ENCODE measurements at places on chromosomes 1 and 21.

DNA sequence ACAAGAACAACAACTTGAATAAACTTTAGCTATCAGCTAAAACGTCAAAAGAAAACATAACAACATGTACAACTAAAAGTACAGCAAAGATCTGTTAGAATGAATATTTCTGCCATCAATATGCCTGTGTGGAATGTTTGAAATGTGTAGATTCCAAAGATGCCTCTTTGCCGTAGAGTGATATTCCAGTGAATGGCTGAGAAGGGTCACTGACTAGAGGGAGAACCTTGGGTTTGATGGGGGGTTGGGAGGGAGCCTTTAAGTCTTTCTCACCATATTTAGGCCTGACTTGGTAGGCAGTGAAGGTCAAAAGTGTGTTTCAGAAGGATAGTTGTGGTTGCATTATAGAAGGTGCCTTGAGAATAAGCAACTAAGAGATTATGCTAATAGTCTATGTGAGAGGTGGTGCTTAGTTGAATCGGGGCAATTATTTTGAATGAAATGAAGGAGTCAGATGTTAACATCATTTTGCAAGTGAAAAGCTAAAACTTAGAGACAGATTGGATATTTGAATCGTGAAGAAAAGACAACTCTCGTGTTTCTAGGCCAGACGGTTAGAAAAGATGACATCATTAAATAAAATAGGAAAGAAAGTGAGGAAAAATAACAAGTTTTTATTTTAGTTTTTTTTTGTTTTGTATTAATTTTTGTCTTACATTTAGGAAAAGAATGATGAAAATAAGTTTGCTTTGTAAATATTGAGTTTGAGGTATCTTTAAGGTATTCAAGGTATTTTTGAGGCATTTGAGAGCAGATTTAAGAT, 53.8 kb downstream of the PLA2G4A start:
- no peak for DNase-seq

DNA sequence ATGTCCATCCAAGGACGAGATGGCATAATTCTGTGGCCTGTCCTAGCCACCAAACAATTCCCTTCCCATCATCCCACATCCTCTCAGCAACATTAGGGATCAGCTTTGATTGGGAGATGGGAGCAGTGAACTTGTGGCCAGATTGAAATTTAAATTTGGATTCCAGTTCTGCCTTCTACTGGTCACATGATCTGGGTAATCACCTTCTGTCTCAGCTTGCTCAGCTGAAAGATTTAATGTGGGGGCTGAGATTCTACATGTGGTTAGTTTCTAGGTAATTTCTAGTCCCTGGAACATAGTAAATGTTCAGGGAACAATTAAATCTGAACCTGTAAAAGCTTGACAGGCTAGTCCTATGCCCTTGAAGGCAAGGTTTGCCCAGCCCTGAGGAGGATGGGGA, 3.2 kb downstream of the MYOCOS start:
- no peak for DNase-seq

DNA sequence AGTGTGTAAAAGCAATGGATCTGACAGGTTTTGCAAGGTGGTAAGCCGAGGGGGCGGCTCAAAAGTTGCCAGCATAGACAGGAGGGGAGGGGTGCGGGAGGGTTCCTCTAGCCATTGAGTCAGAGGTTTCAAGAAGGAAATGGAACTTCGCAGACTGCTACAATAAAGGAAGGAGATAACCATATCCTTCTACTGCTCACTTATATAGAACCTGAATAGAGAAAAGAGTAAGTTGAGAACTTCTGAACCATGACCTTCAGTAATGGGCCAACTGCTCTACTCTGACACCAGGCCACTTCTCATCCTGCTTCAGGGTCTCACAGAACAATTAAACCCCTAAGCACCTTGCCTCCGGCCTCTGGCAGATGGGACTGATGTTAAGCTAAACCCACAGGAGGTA, 26.3 kb upstream of the BCAR3 start:
- no peak for DNase-seq

DNA sequence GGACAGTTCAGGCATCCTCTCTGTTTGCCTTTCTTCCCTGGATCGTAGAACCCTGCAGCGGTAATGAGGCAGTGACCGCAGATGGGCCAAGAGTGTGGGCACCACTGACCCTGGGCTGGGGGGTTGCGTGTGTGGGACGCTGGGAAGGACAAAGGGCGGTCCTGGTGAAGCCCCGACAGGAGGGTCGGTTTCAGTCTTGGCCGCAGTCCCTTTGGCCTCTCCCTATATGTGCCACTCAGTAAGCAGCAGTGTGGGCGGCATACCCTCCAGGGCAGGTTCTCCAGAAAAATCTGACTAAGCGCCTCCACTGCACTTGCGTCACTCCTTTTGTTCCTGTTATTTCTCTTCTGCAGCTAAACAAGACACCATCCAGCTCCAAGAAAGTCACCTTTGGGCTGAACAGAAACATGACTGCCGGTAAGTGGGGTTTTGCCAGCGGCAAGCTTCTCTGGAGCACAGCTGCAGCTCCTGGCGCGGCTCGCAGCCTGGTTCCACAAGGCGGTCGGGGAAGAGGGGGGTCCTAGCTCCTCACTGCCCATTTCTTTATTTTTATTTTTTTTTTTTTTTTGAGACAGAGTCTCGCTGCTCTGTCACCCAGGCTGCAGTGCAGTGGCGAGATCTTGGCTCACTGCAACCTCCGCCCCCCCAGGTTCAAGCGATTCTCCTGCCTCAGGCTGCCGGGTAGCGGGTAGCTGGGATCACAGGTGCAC, 27.7 kb upstream of the PDXK start:
- no peak for DNase-seq

DNA sequence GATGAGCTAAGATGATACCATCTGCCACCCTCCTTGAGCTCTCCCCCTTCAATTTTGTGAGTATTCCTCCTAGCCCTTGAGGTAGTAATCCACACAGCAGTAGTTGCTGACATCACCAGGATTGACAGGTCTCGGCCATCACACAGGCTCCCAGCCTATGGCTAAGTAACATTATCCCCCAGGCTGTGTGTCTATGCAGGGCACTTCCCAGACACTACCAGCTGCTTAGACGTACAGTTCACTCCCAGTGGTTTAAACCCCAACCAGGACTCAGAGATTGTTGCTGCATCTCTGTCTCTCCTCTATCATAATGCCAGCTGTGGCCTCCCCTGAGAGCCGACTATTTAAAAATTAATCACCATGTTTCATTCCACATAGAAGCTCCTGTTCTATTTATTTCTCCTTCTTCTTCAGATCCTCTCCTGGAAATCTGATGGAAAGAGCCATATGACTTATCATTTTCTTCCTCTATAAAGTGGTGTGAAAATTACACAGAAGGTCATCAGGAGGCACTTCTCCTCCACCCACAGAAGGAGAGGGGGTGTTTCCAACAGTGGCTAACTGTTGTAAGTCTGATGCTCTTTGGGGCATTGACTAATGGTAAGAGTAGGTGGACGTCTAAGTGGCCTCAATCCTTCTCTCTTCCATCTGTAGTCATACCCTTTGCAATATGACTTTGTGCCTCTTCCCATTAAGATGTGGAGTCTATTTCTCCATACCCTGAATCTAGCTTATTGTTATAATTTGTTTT, 396.3 kb downstream of the SETD4 start:
- no peak for DNase-seq

Measured in NCI-H1417 (cell line).